ENCODE measurements at places on chromosomes 12 and 14. TPM values are rescaled to one million over a fixed set of nuclear protein-coding genes. Genes with fewer than 3 reads are reported as not detected.

DNA sequence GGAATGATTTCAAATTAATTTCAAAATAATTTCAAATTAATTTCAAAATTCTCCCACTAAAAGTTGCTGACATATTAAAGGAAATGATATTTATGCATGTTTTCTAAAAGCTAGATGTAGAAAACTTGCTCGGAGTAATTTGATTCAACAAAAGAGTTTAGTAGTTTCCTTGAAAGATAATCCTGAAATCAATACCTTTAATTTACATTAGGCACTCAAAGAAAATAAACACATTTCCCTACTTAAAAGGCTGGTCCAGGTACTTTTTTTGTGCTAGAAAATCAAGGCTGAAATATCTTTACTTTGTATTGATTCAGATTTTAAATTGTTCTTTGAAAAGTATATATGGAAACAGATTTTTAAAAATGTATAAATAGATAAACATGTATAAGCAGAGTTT lies 370.5 kb downstream of the RAD51B start:
- H3K4me1 ChIP-seq: peaks cover 7% of the 10 kb centered on the region
- H3K36me3 ChIP-seq: no peaks in the 10 kb centered on the region
- no peak overlapping the region for H3K27ac ChIP-seq

DNA sequence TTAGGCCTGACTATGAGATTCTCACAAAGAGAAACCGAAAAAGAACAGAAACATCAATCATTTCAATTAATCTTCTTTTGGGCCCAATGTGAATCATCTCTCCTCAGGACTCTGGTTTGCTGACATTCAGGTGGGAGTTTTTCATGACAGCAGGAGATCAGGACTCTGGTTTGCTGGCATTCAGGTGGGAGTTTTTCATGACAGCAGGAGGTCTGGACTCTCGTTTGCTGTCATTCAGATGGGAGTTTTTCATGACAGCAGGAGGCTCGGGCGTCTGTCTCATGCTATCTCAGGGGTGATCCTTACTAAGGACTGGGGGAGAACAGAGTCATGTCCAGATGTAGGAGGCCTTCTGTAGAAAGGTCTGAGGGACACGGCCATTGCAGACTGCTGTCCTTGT lies 40.1 kb upstream of the PARP11 start:
- H3K36me3 ChIP-seq: no peaks in the 10 kb centered on the region
- DNase-seq: no peak
- H3K27ac ChIP-seq: peak overlapping the region; percentile 49
- H3K4me3 ChIP-seq: peak overlapping the region; percentile 39
- no peaks in the 10 kb centered on the region for H3K27me3 ChIP-seq

GRCh38 chr12:75606151-75606550 lies 94.7 kb upstream of the KRR1 start:
- no peaks in the 10 kb centered on the region for H3K36me3 ChIP-seq
- no peaks in the 10 kb centered on the region for H3K4me1 ChIP-seq
- no peak overlapping the region for H3K27ac ChIP-seq
- no peak for DNase-seq

DNA sequence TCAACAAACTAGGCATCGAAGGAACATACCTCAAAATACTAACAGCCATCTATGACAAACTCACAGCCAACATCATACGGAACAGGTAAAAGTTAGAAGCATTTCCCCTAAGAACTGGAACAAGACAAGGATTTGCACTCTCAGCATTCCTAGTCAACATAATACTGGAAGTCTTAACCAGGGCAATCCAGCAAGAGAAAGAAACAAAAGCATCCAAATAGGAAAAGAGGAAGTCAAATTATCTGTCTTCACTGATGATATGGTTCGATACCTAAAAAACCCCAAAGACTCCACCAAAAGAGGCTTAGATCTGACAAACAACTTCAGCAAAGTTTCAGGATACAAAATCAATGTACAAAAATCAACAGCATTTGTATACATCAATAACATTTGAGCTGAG lies 32.5 kb downstream of the CCDC38 start:
- peaks cover 18% of the 10 kb centered on the region for H3K27me3 ChIP-seq
- H3K36me3 ChIP-seq: peaks cover 3% of the 10 kb centered on the region
- no peak for DNase-seq
- no peak overlapping the region for H3K27ac ChIP-seq
- no peaks in the 10 kb centered on the region for H3K4me1 ChIP-seq

DNA sequence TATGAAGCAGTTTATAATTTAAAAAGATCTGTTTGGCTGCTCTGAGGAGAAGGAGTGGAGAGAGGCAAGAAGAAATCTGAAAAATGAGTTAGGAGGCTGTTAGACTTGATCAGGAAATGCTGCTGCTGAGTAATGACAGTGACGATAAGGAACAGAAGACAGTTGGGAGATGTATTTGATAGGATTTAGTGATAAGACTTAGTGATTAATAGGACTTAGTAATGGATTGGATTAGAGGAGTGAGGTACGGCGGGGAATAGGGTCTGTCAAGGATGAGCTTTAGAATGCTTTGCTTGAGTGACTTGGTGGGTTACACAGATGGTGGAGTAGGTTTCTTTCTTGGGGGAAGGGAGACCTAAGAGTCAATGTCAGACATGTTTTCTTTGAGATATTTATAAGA lies 31.7 kb downstream of the UNC79 start:
- no peak overlapping the region for H3K4me3 ChIP-seq
- H3K27ac ChIP-seq: no peak overlapping the region
- DNase-seq: no peak
- H3K36me3 ChIP-seq: no peaks in the 10 kb centered on the region
- peaks cover 9% of the 10 kb centered on the region for H3K27me3 ChIP-seq

GRCh38 chr12:24759155-24759554 lies 189.7 kb downstream of the BCAT1 start:
- H3K36me3 ChIP-seq: no peaks in the 10 kb centered on the region
- DNase-seq: no peak
- no peak overlapping the region for H3K4me3 ChIP-seq
- peaks cover 31% of the 10 kb centered on the region for H3K27me3 ChIP-seq
- H3K4me1 ChIP-seq: no peaks in the 10 kb centered on the region

DNA sequence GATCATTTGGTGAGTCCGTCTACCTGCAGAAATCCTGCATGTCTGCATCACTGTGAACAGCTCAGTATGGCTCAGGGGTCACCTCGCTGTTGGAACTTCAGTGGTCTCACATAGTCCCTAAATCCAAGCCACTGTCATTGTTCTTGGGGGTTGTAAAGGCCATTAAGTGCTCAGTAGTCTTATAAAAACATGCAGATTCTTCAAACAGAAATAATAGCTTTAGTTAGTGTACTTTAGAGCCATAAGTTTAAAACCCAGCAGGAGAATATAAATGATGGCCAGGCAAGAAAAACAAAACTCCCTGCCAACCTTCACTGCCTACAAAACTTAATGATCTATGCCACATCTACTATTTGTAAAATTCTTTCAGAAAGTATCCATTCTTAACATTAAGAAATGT lies 396.3 kb downstream of the SYT1 start:
- no peaks in the 10 kb centered on the region for H3K36me3 ChIP-seq
- DNase-seq: no peak
- no peak overlapping the region for H3K4me3 ChIP-seq
- no peaks in the 10 kb centered on the region for H3K4me1 ChIP-seq
- no peak overlapping the region for H3K27ac ChIP-seq

DNA sequence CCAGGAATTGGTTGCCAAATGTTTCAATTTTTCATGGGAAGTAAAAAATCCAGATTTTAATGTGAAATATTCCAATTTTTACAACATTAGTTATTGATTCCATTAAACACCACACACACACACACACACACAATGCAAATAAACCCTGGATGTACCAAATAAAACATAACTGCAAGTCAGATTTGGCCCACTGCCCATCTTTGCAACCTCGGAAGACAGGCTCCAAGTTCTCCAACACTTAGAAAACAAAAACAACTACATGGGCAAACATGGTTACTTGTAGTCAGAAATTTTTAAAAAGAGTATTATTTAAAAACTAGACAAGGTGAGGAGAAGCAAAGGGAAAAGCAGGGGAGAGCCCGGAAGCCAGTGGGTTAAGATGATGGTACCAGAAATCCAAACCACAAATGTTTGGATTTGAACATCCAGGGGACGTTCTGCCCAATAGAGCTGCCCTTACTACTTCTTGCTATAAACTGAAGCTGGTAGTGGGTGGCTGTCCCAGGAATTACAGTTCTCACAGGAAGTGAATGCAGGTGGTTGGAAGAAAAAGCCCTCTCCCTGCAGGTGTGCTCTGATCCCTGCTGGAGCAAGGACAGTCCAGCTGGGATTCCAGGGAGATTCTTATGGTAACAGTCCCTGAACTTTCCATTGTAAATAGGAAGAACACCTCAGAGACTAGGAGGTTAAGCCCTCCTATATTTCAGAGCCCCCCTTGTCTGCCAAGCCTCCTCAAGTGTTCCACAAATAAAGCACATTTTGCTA lies 111.7 kb downstream of the SLC25A21 start:
- H3K36me3 ChIP-seq: no peaks in the 10 kb centered on the region
- H3K27me3 ChIP-seq: no peaks in the 10 kb centered on the region
- no peak for DNase-seq
- no peaks in the 10 kb centered on the region for H3K4me1 ChIP-seq
- H3K27ac ChIP-seq: no peak overlapping the region

DNA sequence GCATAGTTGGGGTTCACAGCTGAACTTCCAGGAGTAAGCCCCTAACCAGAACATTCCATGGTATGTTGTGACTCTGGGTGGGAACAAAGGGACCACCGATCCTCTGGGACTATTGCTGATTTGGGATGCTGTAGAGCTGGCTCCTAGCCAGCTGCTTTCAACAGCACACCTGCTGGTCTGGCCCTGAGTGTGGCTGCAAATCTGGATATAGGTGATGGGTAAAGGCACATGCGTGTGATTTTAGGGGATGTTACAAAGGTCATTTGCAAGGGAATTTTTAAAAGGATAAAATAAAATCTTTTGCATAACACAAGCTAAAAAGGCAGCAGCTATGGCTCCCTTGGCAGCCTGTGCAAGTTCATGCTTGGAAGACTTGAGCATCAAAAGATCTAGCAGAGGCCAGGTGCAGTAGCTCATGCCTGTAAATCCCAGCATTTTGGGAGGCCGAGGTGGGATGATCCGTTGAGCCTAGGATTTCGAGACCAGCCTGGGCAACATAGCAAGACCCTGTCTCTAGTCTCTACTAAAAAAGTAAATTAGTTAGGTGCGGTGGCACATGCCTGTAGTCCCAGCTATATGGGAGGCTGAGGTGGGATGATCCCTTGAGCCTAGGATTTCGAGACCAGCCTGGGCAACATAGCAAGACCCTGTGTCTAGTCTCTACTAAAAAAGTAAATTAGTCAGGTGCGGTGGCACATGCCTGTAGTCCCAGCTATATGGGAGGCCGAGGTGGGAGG lies 1.6 kb downstream of the ALDH2 start:
- no peak for DNase-seq
- H3K27ac ChIP-seq: no peak overlapping the region
- H3K4me3 ChIP-seq: no peak overlapping the region
- peaks cover 10% of the 10 kb centered on the region for H3K4me1 ChIP-seq

GRCh38 chr12:34598352-34598827 lies 576.1 kb downstream of the ALG10 start:
- H3K4me3 ChIP-seq: no peak overlapping the region
- no peaks in the 10 kb centered on the region for H3K36me3 ChIP-seq

DNA sequence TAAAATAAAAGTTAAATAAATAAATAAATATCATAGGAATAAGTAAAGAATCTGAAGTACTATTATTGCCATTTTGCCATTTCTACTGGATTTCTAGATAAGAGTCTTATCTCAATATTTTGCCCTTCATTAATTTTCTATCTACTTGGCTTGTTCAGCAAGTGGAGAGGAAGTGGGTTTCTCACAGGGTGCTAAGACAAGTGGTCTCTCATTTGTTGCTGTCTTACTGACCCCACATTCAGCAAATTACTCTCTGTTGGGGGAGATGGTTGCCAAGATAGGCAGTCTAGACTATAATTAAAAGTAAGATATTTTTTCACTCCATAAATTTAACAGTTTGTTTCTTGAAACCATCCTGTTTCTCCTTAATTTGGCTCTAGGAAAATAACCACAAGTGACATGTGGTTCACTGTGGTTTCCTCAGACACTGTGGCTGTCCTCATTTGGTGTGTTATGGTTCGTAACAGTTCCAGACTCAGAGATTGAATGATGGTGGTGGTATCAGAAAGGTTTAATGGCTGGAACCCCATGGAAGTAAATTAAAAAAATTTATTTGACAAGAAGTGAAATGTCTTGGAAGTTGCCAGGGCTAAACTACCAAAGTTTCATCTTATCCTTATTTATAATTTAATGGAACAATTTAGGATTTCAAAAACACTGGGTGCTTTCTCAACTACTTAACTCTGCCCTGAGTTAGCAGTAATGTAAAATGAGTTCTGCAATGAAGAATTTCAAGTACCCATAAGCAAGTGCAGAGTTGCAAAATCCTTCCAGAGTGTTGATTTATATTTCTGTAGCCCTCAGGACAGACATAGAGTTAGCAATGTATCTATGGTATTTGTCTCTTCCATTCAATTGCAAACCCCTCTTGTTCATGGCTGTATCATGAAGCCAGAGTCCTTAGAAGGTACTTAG lies 214.8 kb downstream of the MSRB3 start:
- no peak overlapping the region for H3K27ac ChIP-seq
- H3K27me3 ChIP-seq: peaks cover 7% of the 10 kb centered on the region
- DNase-seq: no peak
- H3K4me1 ChIP-seq: no peaks in the 10 kb centered on the region
- no peak overlapping the region for H3K4me3 ChIP-seq
- no peaks in the 10 kb centered on the region for H3K36me3 ChIP-seq

GRCh38 chr12:55720894-55721444 lies 776 bp downstream of the RDH5 start:
- peaks cover 24% of the 10 kb centered on the region for H3K4me1 ChIP-seq
- no peak for DNase-seq
- H3K27ac ChIP-seq: peak overlapping the region; percentile 14
- H3K36me3 ChIP-seq: no peaks in the 10 kb centered on the region
- H3K27me3 ChIP-seq: no peaks in the 10 kb centered on the region

GRCh38 chr12:79451978-79452377 lies 238.8 kb downstream of the PAWR start:
- H3K27ac ChIP-seq: no peak overlapping the region
- no peak for DNase-seq
- H3K27me3 ChIP-seq: no peaks in the 10 kb centered on the region
- H3K4me1 ChIP-seq: no peaks in the 10 kb centered on the region
- no peak overlapping the region for H3K4me3 ChIP-seq

DNA sequence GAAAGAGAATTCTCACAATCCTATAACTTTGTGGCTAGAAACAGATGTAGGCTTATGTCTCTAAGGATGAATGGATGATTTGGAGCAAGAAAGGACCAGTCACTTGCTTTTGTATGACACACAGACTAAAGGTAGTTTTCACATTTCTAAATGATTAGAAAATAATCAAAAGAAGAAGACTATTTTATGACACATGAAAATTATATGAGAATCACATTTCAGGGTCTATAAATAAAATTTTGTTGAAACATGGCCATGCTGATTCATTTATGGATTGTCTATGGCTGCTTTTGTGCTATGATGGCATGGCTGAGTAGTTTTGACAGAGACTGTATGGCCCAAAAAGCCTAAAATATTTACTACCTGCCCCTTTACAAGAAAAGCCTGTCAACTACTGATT lies 49.4 kb upstream of the FRMD6 start:
- H3K27ac ChIP-seq: no peak overlapping the region
- no peak overlapping the region for H3K4me3 ChIP-seq
- H3K36me3 ChIP-seq: no peaks in the 10 kb centered on the region
- DNase-seq: no peak
- no peaks in the 10 kb centered on the region for H3K4me1 ChIP-seq

Gene ABCC9
- not detected for total RNA-seq

Gene INHBC
- total RNA-seq: not detected
